Activated B cell treated with CpG ODN at 0.5 μM for 24 hours (primary cell): ENCODE measurements at places on chromosomes 5 and 9.

GRCh38 chr9:122127396-122127798 lies 32.2 kb downstream of the NDUFA8 start:
- no peak for DNase-seq

DNA sequence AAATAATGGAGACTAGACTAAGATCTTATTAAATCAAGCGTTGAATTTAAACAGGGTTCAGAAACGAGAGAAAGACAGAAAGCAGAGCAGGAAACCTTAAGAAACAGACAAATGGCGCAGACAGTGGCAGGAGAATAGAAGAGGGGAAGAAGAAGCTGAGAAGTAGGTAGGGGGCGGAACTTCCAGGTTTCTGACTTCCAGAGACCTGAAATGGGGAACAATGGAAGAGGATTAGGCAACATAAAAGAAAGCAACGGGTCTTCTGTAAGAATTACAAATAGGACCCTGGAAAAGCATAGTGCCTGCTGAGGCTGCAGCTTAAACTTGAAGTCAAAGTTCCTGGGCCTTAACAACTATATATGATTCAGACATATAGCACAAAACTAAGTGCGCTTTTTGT lies 101.7 kb downstream of the BNC2 start:
- DNase-seq = no peak

DNA sequence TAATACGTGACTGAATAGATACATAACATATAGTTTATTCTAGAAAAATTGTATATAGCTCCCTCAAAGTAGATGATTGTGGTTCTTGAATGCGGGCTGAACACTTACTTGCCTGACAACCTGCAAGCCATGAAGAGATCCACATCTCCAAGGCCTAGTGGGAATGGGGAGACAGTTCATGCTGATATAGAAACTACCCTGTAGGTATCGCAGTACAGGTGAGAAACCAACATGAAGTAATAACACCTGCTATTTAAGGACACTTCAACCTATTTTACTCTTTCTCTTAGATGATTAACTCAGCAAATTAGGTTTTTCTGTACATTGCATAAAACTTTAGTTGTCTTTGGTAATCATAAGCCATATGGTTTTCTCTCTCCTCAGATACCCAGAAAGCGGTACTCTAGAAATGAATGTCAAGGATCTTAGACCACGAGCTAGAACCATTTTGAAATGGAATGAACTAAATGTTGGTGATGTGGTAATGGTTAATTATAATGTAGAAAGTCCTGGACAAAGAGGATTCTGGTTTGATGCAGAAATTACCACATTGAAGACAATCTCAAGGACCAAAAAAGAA lies 47.3 kb downstream of the UHRF2 start:
- DNase-seq = no peak

GRCh38 chr5:150159031-150159430 lies 3.4 kb upstream of the PDGFRB start:
- DNase-seq = no peak

DNA sequence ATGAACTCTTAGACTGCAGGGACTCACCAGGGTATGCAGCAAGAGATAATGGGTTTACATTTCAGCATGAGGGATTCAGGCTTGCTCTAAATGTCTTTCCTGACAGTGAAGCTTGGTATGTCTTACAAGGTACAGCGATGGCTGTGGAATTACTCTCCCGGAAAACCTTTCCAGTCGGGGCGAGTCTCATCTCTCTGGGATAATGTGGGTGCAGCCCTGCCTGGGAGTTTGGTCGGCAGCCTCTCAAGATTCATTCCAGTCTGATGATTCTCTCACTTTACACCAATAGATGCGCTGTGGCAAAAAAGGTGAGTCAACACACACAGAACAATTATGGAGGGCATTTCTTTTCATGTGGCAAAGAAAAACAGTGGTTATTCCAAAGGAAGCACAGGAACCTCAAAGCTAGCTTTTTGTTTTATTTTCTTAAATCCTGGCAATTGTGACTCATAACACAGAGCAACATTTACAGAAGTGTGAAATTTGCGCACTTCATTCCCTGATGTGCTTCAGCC lies 190.3 kb downstream of the DCP2 start:
- no peak for DNase-seq

GRCh38 chr9:113350107-113350661 lies 843 bp downstream of the BSPRY start:
- DNase-seq = no peak

DNA sequence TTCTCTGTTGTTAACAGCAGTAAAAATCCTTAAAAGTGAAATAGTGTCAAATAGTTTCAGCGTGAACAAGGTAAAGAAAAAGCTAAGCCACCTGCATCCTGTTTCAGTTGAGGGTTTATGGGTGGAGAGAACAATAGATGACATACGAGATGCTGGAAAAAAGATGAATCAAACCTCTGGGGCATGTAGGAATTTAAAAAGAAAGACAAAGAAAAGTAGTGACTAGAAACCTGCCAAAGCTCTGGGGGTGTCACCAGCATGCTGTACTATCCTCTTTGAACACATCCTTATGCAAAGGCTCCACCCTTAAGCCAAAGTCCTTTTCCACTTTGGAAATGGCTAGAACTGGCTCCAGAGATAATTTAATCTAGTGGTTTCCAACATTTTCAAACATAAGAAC lies 22.2 kb downstream of the SCAI start:
- DNase-seq = no peak

GRCh38 chr9:110340306-110340705 lies 2.6 kb upstream of the TXNDC8 start:
- no peak for DNase-seq

DNA sequence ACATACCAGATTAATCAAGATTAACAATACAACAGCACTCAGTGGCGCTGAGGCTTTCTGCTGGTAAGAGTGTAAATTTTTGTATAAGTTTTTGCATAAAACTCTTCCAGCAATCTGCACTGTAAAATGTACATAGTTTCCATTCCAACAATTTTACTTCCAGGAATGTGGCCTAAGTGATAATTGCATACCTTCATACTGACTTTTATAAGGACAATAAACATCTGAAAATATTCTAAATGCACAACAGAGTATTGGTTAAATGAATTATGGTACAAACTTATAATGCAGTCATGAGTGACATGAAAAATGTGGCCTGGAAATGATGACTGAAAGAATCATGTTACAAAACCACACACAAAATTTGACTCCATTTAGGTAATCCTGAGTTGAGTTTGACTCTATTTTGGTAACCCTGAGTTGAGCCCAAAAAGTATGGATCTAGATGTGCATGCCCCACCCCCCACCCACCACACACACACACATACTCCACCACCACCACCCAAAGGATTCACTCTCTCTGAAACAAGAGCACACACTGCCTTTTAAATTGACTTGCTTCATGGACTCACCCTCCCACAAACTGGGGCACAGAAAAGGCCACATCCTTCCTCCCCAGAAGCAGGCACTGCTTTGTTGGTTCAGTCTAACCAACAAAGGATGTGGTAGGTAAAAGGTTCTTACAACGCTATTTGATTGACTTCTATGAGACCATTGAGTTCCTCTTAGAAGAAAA lies 137.6 kb downstream of the SUSD1 start:
- no peak for DNase-seq

DNA sequence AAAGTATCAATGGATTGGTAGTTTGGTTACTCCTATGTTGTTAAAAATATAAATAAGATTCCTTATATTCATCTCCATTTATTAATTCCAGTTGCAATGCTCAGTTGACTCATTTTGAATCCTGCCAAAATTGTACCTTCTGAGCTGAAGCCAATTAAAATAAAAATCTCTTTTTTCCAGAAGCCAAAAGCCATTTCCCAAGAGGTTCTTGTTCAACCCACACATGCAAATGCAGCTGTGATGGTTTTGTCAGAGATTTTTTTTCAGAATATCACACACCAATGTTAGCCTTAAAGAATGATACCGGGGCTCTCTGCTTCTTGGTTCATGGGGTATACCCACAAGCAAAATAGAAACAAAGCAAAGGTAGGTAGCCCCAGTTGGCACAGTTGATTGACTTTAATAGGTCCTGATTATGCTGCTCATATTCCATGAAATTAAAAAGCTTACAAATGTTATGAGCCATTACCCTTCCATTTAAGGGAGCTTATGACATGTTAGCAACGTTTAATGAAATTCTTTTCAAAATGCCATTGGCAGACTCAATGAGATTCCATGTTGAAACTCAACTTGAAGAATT lies 208.0 kb downstream of the SGCD start:
- no peak for DNase-seq

DNA sequence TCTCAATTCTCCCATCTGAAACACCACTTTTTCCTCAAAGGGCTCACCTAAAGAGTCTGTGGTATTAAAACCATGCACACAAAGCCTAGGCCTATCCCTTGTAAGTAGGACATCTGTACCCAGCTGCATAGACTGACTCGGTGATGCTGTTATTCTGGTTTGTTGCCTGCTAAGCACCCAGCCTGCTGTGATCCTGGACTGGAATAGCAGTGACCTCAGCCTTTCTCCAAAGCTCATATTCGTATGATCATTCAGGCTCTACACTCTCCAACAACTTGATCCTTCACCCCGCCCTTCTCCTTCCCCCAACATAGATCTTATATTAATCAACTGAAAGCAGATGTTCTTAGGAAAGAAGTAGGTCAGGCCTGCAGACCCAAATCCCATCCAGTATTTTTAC lies 81.4 kb upstream of the WWC1 start:
- DNase-seq = no peak

- DNase-seq = no peak
Observed at GRCh38 chr5:159777049-159777660, 139.1 kb upstream of the ADRA1B start.

DNA sequence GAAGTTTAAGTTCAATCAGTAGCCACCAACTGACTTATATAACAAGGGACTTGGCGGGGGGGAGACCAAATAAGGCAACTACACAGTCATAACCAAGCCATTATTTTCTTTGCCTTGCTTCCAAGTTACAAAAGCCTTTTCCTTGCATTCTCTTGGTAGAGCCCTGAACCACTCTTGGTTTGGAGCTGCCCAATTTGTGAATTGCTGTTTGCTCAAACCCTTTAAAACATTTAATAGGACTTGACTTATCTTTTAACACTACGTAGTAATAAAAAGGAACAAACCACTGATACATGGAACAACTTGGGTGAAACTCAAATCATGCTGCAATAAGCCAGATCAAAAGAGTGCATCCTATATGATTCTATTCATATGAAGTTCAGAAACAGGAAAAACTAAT lies 31.7 kb upstream of the MSH3 start:
- no peak for DNase-seq

GRCh38 chr5:88675708-88676636 lies 207.0 kb downstream of the MEF2C start:
- no peak for DNase-seq

- no peak for DNase-seq
Observed at GRCh38 chr5:106584268-106584667, 1086.5 kb downstream of the EFNA5 start.
